Stimulated activated CD4-positive, alpha-beta T cell treated with anti-CD3 and anti-CD28 coated beads, Interleukin-15, amount 100 ng/mL, for 1 hour (primary cell): ENCODE measurements at places on chromosomes 16 and 17.

DNA sequence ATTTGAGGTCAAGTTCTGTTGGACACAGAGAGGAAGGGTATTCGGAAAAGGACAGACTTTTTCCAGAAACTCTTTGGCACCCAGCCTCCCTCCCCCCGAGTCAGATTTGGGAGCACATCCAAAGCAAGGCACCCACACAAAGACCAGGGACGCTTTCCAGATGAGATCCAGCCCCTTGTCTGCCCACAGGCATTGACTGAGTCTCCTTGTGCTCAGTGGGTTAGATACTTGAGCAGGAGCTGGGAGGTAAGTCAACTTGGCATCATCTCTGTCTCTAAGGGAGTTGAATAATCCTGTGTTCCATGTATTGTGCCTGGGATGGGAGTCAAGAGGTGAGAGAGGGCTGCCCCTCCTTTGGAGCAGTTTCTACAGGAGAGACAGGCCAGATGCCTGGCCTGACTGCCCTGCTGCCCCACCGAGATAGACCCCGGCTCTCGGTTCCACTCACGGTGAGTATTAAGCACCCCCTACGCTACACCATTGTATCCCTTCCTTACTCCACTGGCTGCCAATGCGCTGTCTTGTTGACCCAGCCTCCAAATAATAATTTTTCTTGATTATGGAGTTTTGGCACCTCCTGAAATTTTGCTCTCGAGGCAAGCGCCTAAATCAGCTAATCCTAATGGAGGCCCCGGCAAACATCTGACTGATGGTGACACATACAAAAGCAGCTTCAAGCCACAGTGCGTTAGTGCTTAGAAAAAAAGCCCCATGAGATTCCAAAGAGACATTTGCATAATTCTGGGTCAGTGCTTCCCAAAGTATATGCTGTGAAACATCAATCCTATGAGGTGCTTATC, 29.6 kb upstream of the MAP3K14 start:
- no peak for DNase-seq

DNA sequence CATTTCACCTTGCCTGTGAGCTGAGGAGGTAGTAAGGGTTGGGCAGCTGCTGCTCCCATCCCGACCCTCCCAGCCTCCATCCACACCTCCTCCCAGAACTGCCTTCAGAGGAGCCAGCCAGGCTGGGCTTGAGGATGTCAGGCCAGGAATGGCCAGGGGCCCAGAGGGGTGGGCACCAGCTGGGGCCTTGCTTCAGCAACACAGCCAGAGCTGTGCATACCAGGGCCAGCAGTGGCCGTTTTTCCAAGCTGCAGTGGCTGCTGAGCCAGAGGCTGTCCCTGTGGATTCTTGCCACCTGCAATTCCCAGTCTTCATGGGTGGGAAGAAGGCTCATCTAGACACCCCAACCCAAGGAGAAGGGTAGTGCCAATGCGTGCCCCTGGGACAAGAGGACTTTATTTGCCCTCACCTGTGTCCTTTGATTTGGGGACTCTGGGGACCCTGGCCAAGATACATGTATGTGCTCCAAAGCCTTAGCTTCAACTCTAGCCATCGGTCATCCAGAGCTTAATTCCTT, 153.4 kb upstream of the SDK2 start:
- no peak for DNase-seq

DNA sequence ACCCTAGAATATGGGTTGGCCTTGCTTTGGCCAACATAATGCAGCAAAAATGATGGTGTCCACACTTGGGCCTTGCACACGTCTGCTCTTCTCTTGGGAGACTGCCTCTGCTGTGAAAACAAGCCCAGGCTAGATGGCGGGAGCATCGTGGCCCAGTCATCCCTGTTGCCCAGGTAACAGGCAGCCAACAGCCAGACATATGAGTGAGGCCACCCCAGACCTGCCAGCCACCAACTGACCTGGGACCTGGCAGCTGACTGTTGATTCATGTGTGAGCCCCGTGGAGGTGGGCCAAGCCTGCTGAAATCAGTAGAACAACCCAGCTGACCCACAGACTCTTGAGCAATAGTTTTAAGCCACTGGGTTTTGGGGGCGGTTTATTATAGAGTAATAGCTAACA, 39.4 kb upstream of the CDH3 start:
- no peak for DNase-seq

GRCh38 chr16:15732416-15732815, 82.4 kb downstream of the NDE1 start:
- no peak for DNase-seq

DNA sequence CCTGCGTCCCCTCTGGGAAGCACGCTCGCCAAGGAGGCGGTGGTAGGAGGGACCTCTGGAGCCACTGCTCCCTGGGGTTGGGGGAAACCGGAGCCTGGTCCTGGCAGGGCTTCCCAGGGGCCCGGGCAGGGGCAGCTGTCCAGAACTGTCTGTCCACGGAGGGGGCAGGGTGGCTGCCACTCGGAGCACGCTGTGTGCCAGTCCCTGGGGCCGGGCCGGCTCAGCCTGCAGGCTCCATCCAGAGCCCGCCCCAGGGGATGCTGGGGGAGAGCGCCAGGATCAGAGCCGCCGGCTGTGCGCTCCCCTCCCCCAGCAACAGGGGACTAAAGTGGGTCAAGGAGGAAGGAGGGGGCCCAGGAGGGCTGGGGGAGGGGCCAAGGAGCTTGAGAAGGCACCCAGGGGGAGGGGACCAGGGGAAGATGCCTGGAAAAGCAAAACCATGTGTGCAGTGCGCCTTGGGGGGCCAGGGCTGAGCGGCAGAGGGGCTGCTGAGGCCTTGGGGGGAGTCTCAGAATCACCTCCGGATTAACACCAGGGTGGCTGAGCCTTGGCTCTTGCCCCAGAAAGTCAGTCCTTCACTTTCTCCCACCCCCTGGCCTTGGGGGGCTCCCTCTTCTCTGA, 21.3 kb downstream of the ZNF423 start:
- DNase-seq, result no peak

DNA sequence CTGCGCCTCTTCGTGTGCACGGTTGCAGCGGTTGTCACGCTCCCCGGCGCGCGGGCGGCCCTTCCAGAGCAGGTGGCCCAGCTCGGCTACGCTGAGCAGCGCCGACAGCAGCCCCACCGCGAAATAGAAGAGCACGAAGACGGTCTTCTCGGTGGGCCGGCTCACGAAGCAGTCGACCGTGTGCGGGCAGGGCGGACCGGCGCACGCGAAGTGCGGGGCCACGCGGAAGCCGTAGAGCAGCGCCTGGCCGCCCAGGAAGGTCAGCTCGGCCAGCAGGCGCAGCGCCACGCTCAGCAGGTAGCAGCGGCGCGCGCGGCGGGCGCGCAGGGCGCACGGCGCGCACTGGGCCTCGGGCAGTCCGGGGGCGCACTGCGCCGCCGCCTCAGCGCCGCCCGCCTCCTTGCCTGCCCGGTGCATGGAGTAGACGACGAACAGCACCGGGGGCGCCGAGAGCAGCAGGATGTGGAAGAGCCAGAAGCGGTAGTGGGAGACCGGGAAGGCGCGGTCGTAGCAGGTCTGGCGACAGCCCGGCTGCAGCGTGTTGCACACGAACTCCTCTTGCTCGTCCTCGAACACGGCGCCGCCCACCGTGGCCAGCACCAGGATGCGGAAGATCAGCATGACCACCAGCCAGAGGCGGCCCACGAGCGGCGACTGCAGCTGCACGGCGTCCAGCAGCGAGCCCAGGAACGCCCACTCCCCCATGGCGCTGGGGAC, 1.3 kb downstream of the GJD3 start:
- no peak for DNase-seq

GRCh38 chr16:57145046-57146021, 40.5 kb downstream of the PSME3IP1 start:
- no peak for DNase-seq

DNA sequence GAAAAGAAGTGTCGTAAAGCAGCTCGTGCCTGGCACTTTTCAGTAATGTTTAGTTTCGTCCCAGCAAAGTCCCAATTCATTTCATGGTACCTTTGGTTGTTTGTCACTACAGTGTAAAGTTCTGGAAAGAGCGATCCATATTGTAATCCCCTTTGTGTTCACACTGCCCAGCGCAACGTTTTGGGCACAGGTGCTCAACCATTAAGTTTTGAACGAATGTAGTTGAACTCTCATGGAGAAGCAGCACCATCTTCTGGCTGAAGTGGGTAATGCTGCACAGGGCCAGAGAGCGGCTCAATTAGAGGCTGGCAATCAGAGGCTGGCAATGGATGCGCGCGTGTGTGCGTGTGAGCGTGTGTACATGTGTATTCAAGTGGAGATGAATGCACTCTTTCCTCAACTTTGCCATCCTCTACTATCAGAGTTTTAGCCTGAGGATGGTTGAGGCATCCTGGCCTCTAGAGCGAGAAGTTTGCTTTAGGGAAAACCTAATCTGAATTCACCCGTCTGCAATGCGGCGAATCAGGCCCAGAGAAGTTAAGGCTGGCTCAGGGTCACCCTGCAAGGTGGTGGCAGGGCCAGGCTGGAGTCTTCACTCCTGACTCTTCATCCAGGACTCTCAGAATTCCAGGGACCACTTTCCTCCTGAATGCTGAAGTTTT, 29.9 kb downstream of the DYNLL2 start:
- DNase-seq, result peak; percentile 77
